ENCODE measurements at places on chromosomes 6 and 20.
A peak's percentile ranks its signal among the peaks of the same experiment; 100 is the strongest.

DNA sequence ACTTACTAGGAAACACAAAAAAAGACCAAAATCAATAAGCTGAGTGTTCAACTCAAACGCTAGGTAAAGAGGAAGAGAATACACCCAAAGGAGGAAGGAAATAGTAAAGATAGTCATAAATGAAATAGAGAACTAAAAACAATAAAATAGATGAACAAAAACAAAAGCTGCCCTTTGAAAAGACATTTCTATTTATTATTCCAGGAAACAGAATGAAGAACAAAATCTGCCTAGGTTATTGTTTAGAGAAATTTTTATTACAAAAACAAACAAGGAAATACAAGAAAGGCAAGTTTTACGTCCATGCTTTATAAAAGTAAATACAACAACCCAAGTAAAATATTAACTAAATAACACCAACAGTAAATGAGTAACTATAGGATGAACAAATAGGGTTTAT is 20.1 kb downstream of the HLA-DMB start:
- DNase-seq, result no peak

GRCh38 chr20:54485631-54486030 is 10.2 kb downstream of the DOK5 start:
- no peak for DNase-seq

GRCh38 chr20:11539450-11539849 is 378.2 kb upstream of the BTBD3 start:
- no peak for DNase-seq

DNA sequence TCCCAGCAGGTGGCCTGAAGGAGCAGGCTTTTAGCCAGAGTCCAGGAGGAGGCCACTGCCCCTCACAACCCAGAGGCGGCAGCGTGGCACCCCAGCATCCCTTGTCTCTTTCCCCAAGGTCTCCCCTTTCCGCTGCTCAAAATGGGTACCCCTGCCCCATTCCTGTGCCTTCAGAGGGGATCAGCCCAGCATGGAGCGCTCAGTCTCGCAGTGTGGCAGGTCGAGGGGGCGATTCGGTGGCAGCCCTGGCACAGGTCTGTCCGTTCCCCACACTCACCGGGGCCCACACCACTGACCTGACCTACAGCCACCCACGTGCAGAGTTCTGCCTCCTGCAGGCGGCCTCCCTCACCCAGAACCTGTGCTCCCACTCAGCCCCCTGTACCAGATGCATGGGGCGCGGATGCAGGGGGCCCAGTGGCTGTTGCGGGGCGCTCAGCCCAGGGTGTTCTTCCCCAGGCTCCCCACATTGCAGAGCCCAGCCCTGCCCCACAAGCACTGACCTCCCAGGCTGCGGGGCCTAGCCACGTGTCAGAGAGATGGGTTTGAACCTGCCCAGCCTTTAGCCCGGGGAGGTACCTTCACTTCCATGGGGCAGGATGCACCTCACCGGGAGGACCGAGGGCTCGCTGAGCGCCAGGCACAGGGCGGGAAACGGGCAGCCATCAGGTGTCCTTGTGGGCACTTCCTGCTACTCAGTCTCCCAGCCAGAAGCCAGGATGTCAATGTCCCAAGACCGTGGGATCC is 41.8 kb downstream of the DSTN start:
- peak; percentile 30 for DNase-seq

Measured in GM12891 (cell line).